Astrocyte of the spinal cord (primary cell): ENCODE measurements at places on chromosomes 5 and 9.

DNA sequence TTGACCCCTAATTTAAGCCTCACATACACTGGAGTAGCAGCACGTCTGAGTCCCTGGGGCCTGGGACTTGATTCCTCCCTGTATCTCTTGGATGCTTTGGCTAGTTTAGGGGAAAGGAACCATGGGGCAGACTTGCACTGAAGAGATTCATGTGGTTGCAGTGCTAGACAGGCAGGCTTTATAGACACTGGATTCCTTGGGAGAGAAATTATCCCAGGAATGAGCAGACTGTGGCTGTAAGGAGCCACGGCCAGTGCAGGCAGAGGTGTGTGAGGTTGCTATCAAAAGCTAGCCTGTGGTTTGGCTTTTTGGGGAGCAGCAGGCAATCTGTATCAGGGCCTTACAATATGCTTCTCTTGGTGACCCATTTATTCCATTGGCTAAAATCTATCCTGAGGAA, 20.5 kb upstream of the PITX1 start:
- no peak for DNase-seq

DNA sequence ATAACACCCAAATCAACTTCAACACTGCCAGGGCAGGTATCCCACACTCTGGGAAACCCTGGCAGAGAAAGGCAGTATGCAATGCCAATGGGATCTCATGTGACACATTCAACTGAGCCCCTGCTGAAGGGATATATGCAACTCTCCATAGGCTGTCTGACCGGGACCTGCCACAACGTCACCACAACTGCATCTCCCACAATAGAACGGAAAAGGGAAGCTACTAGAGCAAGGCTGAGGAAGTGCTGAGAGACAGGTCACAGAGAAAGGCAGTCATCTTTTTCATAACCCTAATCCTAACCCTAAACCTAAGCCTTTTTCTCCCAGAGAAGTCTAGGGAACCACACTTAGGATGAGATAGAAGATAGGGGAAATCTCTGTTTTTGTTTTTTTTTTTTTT, 345.9 kb upstream of the CD180 start:
- DNase-seq, result no peak

- peak; percentile 80 for DNase-seq
Observed at GRCh38 chr5:95857185-95857945, 34.8 kb upstream of the GLRX start.

- DNase-seq, result no peak
Observed at GRCh38 chr5:90967443-90967842, 408.8 kb downstream of the ADGRV1 start.

DNA sequence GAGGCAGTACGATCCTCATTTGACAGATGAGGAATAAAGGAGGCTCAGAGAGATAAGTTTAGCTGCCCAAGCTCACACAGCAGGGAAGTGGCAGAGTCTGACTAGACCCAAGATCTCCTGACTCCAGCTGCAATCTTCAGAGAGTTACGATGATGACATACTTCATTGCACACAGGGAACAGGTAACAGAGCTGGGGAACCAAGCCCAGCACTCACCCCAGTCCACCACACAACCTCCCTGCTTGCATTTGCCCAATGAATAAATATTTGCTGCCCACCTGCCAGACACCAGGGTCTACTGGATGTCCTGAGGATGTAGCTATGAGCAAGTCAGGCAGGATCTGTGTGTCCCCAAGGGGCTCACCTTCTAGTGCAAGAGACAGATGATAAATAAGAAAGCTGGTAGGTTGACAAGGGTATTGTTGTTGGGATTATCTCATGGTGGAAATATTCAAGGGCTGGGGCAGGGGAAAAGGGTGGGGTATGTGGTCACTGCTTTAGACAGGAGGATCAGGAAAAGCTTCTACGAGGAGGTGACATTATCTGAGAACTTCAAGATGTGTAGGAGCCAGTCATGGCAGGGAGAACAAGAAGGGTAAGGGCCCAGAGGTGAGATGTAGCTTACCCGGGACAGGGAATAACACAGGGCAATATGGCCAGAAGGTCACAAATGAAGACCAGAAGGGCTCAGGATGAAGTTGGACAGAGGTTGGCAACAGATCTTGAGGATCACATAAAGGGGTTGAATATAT, 28.6 kb upstream of the CPEB4 start:
- DNase-seq, result no peak

DNA sequence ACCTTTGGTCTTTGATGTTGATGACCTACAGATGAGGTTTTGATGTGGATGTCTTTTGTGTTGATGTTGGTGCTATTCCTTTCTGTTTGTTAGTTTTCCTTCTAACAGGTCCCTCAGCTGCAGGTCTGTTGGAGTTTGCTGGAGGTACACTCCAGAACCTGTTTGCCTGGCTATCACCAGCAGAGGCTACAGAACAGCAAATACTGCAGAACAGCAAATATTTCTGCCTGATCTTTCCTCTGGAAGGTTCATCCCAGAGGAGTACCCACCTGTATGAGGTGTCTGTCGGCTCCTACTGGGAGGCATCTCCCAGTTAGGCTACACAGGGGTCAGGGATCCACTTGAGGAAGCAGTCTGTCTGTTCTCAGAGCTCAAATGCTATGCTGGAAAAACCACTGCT, 694.5 kb upstream of the CDH6 start:
- DNase-seq, result no peak

GRCh38 chr5:160525471-160526261, 104.0 kb downstream of the PTTG1 start:
- DNase-seq, result no peak
